ENCODE measurements at places on chromosomes 2 and 18.

GRCh38 chr2:65093211-65093610, 36.7 kb downstream of the RAB1A start:
- no peak for DNase-seq

DNA sequence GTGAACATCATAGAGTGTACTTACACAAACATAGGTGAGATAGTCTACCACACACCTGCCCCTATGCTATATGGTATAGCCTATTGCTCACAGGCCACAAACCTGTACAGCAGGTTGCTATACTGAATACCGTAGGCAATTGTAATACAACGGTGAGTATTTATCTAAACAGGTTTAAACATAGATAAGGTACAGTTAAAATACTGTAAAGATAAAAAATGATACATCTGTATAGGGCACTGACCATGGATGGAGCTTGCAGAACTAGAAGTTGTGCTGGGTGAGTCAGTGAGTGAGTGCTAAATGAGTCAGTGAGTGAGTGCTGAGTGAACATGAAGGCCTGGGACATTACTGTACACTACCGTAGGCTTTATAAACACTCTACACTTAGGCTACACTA, 267.0 kb upstream of the HS6ST1 start:
- DNase-seq = no peak

GRCh38 chr2:40155728-40156127, 296.2 kb downstream of the SLC8A1 start:
- no peak for DNase-seq

DNA sequence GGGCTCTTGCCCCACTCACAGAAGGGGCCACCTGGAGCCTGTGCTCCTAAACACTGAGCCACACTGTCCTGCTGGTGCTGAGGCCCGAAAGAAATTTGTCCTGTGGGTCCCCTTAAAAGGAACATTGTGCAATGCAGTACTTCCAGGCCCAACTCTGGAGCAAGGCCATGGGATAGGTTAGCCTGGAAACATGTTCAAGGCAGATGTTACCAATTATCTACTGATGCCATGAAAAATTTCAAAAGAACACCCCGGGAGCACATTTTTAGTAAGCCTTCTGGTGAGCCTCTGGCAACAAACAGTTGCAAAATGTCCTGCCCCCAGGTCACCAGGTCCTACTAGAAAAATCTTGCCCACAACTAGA, 12.3 kb upstream of the PTMA start:
- no peak for DNase-seq

DNA sequence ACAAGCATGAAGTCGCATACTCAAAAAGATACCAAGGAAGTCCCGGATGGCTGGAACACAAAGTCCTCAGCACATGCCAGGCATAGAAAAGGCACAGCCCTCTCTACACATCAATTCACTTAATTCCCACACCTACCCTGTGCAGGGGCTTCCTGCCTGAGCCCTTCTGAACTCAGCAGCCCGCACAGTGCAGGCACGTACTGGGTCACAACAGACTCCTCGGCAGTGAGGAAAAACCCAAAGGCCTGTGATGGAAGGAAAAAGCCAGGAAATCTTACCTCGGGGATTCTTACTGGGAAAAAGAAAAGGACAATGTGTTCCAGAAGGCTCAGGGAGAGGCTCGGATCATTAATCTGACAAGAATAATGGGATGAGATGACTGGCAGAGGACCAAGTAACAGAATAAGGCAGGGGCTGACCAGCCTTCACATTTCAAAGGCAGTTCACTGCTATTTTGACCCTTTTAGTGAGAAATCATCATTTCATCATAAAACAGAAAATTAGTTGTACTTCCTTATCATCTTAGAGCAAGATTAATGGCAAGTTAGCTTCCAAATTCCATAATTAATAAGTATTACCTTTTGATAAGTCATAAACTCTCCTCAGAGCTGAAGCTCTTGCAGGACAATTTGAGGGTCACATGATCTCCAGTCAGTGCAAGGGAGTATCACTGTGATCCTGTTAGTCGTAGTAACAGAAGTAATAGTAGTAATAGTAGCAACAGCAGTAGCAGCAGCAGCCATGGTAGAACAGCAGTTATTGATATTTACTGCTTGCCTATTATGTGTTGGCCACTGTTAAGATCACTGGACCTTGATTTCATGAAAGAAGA, 87.4 kb downstream of the STK39 start:
- no peak for DNase-seq

GRCh38 chr2:233441161-233442027, 87.1 kb downstream of the DGKD start:
- DNase-seq = no peak

- DNase-seq = peak; percentile 43
Observed at GRCh38 chr2:152407204-152407721, 72.3 kb downstream of the FMNL2 start.
